ENCODE measurements at places on chromosomes 1 and 21.

GRCh38 chr1:28112388-28113241 lies 24.2 kb upstream of the EYA3 start:
- DNase-seq: no peak

GRCh38 chr1:227357171-227357926 lies 39.1 kb upstream of the CDC42BPA start:
- peak; percentile 34 for DNase-seq

DNA sequence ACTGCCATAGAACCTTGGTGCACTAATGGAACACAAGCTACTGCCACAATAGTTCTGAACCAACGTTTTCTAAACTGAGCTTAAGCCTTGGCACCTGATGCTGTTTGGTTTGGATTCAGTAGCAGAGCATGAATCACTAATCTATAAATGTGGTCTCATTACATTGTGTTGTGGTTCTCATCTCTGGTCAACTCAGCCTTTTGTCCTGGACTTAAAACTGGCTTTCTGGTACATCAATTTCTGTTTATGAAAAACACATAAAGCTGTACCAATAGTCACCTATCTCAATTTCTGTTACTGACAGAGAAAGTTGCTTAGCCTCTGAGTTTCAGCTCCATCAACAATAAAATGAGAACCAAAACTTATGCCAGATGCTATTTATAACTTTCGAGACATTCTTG lies 197.5 kb upstream of the KIAA0040 start:
- no peak for DNase-seq

DNA sequence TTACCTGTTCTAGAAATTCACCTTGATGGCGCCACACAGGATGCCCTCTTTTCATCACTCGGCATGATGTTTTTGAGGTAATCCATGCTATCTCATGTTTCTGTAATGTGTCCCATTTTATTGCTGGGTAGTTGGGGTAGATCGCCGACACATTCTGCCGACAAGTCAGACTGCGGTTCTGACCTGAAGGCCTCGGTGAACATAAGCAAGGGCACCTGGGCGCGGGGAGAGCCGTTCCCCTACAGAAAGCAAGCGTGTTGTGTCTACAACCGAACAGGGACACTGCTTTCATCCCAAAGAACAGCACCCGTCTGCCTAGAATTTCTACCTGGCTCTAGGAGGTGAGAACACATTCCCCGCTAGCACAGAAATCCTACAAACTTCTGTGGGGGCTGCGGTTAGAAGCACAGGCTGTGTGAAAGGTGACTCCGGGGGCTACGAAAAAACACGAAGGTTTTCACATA lies 149.2 kb downstream of the PPIAL4G start:
- DNase-seq: no peak

GRCh38 chr21:38506661-38507281 lies 8.5 kb upstream of the ERG start:
- no peak for DNase-seq

GRCh38 chr21:33688353-33688752 lies 46.1 kb downstream of the ITSN1 start:
- DNase-seq: peak; percentile 58

GRCh38 chr1:206012086-206012859 lies 9.1 kb upstream of the RAB7B start:
- no peak for DNase-seq

DNA sequence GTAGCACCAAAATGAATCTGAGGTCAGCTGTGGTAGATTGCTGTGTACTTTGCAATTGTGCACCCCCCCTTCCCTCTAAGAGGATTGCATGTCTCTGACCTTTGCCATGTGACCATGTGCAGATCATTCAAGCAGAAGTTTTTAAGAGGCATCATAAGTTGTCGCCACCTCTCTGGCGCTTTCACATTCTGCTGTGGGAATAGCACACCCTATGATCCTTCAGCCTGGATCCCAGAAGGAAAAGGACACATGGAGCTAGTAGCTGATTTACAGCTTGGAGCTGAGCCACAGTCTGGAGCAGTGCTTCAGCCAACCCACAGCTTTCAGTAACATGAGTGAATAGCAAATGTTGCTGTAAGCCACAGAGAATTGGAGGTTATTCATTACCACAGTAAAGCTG lies 158.5 kb downstream of the TSEN15 start:
- peak; percentile 47 for DNase-seq

GRCh38 chr1:205071028-205071409 lies 13.2 kb downstream of the TMEM81 start:
- no peak for DNase-seq

GRCh38 chr21:14080764-14081096 lies 130.0 kb downstream of the LIPI start:
- DNase-seq: no peak

DNA sequence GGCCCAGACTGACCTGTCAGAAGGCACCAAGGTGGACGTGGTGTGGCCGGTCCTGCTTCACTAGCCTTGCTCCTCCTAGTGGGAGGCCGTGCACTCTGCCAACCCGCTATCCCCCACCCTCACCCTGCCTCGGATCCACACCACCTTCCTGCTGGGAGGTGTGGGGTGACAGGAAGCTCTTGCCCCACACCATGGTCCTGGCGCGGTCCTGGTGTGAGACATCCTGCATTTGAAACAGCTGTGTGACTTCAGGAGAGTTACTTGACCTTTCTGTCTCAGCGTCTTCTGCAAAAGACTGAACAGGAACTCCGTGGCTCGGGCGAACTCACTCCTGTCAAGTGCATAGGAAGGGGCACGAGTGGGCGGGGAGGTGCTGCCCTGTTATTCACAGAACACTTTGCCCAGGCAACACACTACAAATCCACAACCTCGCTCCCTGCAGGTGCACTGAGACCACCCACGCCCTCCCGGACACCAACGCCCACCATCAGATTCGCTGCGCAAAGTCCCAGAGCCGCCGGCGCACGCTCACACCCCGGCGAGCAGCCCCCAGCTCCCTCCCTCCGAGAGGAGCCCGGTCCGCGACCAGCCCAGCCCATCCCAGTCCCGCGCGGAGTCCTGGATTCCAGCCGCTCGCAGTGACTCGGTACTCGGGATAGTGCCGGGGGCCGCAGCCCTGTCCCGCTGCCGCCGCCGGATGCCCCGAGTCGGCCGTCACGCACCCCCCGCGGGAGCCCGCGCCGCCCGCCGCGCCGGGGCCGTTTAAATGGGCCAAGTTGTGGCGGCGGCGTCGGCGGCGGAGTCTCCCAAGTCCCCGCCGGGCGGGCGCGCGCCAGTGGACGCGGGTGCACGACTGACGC lies at the start of gene SAMD11:
Gene SAMD11 (plus strand): TSS at position 793 of the 860 bp plus-strand sequence. CDS start 509 bp downstream, outside the sequence.
- DNase-seq: no peak

GRCh38 chr21:34874684-34875513 lies 174.2 kb downstream of the RUNX1 start:
- no peak for DNase-seq

DNA sequence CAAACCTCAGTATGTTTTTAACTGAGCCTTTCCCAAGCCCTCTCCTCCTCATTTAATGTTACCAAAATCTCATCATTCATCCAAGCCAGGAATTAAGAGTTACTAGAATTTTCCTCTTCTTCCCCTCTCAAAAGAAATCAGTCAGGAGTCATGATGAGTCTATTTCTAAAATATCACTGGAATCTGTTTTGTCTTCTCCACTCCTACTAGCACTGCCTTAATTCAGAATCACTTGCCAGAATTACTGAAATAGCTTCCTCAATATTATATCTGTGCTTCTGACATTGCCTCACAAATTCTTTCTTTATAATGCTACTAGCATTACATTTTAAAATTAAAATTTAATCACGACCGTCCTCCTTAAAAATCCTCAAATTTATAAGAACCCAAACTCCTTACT lies 106.1 kb downstream of the PTGER3 start:
- DNase-seq: no peak

DNA sequence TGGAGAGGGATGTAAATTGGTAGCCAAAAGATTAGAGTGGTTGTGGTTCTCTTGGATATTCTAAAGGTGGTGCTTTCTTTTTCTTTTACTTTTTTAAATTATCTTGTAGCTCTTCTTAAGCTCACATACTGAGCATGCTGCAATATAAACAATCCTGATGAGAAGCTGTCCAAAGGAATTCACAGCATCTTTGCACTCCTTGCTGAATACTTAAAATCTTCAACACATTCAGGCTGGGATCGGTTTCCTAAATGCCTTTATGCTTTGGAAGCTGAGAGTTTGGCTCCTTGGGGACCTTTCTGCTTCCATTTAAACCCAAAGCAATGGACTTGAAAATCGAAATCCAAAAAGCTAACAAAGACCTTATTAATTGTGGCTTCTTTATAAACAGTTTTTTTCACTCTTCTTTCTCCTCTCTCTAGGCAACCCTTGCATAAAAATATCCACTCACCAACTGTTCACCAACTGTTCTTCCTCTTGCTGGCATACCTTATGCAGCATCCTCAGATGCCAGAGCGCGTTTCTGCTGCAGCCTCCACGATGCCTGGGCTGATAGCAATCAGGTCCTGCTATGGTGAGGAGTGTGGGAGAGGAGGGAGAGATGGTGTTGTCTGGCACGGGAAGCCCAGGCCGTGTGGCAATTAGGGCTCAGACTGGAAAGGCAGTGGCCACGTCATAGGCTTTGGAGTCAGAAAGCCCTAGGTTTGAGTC lies 535.8 kb upstream of the DAB1 start:
- DNase-seq: no peak

- no peak for DNase-seq
These were observed 21.0 kb downstream of the KCNAB2 start for GRCh38 chr1:6066680-6067079.

- DNase-seq: no peak
These were observed 193.6 kb upstream of the ADGRL2 start for GRCh38 chr1:81607086-81607485.

DNA sequence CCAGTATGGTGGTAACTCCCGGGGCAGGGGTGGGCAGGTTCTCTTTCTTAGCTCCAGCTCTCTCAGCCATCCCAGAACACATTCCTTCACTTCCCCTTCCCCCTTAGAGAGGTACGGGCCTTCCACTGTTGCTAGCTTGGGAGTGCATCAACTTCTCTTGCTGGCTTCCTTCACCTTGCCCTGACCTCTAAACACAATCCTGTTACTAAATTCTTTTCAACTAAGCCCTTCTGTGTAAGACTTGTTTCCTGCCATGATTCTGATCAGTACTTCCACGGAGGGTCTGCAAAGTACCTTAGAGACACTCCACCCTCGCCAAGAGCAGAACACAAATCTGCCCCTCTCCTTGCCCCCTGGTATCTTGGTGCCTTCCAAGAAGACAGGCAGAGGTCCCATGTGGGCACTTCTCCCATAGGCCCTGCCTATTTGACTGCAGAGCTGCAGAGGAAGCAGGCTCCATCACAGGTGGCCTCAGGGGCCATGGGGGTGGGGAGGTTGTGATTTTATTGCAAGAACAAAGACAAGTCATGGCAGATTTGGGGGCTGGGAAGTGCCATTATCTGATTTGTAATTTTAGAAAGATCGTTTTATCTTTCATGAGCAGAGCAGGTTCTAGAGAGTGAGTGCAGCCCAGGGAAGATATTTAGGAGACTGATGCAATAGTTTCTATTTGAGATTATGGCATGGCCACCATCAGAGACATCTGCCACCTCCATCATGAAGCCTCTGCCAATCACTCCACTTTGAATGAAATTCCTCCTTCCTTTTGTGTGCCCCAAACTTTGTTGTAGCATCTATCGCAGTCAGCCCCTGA lies 182.5 kb upstream of the JUN start:
- no peak for DNase-seq
